Mucosa of gallbladder (tissue), 1 donor: ENCODE measurements at places on chromosomes 1 and 21. TPM values are rescaled to one million over a fixed set of nuclear protein-coding genes. Genes with fewer than 3 reads are reported as not detected.

Gene F13B
- 2.3 TPM for total RNA-seq

Gene LIN28A
- 1.4 TPM for total RNA-seq

- no peak for DNase-seq
These were observed 207.9 kb downstream of the PAPPA2 start for GRCh38 chr1:176670853-176671252.

GRCh38 chr1:15224259-15224869 is 22.7 kb upstream of the FHAD1 start:
- no peak for DNase-seq

- DNase-seq = no peak
These were observed at the start of gene HOOK1 for GRCh38 chr1:59814901-59815825. Gene HOOK1, plus strand, starts transcription at chr1:59814949. Its CDS starts 169 bp downstream, at chr1:59815118.

DNA sequence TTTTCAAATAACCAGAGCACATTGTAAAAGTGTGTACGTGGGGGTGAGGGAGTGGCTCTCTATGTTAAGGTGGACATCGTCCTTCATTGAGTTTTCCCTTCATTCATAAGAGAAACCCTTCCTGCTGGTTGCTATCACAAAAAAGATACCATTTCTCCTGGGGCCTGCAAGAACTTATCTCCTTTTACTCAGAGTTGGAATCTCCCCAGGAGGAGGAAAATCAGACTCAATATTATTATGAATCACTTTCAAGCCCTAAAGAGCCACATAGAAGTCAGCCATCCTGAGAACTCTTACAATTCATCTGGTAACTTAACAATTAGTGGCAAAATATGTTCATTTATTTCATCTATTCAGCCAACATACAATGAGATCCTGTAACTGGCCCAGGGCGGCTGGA is 27.1 kb upstream of the TGFBR3 start:
- no peak for DNase-seq

- no peak for DNase-seq
These were observed 17.1 kb upstream of the PARP1 start for GRCh38 chr1:226425004-226425378.

GRCh38 chr1:93694039-93694438 is 12.4 kb upstream of the BCAR3 start:
- no peak for DNase-seq

DNA sequence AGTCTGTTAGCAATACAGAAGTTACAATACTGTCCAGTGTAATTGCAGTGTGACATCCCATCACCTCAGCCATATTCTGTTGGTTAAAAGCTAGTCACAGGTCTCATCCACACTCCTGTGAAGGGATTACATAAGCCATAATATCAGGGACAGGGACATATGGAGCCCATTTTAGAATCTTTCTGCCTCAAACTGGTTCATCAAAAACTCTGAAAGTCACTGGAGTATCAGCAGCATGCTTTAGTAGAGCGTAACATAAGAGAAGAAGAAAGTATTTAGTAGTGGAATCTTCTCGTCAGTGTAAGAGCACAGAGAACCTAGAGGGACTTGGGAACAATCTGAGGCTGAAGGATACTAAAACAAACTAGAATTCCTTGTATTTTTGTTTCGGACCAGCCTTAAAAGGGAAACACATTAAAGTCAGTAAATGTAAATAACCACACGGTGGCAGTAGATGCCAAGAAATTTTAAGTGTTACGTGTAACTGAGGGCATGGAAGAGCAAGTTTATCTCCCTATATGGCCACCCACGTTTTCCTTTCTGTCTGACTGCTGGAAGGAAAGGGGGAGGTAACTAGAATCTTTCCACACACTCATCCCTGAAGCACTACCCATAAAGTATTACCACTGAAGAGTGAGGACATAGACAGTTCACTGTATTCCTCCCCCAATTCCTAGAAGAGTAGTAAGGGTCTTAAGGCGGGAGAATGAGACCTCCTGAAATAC is 41.6 kb upstream of the AGL start:
- DNase-seq = peak; percentile 49

DNA sequence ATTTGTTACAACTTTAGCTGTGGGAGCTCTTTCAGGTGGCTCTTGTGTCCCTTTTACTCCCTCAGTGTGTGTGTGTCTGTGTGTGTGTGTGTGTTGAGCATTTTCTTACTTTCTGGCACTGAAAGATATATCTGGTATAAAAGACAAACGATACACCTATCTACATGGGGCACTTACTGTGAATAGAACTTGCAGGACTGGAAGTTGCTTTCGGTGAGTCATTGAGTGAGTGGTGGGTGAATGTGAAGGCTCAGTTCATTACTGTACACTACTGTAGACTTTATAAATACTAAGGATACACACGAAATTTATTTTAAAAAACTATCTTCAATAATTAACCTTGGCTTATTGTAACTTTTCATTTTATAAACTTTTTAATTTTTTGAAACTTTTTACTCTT is 38.7 kb downstream of the BTBD8 start:
- no peak for DNase-seq

DNA sequence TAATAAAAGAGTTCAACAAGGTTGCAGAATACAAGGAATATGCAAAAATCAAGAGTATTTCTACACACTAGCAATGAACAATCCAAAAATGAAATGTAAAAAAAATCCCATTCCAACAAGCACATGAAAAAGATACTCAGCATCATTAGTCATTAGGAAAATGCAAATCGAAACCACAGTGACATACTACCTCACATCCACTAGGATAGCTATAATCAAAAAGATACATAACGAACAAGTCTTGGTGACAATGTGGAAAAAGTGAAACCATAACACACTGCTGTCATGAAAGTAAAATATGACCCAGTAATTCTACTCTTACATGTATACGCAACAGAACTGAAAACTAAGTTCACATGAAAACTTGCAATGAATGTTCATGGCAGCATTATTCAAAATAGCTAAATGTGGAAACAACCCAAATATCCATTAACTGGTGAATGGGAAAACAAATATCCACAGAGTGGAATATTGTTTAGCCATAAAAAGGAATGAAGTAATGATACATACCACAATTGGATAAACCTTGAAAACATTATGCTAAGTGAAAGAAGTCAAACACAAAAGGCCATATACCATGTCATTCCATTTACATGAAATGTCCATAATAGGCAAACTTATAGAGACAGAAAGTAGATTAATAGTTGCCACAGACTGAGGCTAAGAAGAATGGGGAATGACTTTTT is 34.3 kb downstream of the PIK3R3 start:
- DNase-seq = no peak

GRCh38 chr1:188668083-188668482 is 1809.6 kb downstream of the BRINP3 start:
- DNase-seq = no peak

DNA sequence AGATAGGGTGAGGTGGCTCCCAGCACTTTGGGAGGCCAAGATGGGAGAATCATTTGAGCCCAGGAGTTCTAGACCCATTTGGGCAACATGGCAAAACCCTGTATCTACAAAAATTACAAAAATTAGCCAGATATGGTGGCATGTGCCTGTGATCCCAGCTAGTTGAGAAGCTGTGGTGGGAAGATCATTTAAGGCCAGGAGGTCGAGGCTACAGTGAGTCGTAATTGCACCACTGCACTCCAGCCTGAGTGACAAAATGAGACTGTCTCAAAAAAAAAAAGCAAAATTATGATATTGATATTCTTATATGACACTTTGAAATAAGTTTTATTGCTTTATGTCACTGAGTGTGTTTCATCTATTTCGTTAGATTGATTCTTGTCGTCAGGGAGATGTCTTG is 7.4 kb downstream of the ACADM start:
- DNase-seq = no peak

Gene ZSWIM5
- total RNA-seq = 4.4 TPM

DNA sequence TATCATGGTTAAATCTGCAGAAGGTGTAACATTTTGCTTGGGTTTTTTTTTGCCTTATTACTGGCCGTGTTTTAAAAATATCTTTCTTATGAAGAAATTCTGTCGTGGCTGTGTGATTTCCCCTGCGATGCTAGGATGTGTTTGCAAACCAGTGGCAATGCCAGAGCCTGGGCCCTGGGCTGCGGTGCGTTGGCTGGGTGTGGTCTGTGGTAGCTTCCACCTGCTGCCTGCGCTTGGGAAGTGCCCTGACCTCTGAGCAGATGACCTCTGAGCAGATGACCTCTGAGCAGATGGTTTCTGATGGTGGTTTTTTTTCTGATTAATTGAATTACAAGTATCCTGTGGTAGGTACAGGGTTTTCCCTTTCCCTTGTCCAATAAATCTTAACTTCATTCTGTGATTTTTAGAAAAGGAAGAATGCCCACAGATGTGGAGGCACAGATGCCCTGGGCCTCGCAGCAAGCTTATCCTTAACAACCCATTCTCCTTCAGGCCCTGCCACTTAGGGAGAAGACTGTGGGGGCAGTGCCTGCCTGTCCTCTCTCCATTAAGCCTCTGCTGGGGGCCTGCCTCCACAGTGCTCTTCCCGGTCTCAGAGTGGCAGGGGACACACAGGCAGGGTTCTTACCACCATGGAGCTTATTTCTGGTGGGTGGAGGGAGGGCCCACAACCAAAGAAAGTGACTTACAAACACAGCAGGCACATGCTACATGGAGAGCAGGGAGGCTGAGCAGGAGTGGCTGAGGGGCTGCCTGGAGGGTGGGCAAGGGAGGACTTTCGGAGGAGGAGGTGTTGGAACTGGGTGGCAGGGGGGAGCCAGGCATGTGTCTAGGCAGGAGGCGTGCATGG is 81.7 kb downstream of the PCBP3 start:
- DNase-seq = no peak

GRCh38 chr1:229266832-229267500 is 3.9 kb upstream of the RAB4A start:
- DNase-seq = no peak

GRCh38 chr1:48466594-48466993 is 5.4 kb downstream of the SPATA6 start:
- no peak for DNase-seq

Gene TNFRSF4
- total RNA-seq = 2.6 TPM

DNA sequence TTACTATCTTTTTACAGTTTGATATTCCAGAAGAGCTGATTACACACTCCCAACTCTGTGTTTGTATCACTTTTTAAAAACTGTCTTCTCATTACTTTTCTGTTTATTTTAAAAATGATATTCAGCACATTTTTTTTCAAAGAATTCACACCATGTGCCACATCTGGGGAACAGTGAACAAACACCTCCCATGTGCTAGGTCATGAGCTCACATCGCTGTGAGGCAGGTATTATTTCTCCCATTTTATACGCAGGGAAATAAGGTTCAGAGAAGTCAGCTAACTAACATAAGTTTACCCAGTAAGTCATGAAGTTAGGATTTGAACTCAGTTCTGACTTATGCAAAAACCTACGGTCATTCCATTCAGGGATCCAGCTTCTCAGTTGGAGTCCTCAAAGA is 44.9 kb downstream of the S1PR1 start:
- no peak for DNase-seq

Gene ACOT11
- total RNA-seq = 38.1 TPM

GRCh38 chr1:115293899-115294298 is 44.1 kb downstream of the NGF start:
- DNase-seq = no peak

Gene TPTE
- not detected for total RNA-seq

DNA sequence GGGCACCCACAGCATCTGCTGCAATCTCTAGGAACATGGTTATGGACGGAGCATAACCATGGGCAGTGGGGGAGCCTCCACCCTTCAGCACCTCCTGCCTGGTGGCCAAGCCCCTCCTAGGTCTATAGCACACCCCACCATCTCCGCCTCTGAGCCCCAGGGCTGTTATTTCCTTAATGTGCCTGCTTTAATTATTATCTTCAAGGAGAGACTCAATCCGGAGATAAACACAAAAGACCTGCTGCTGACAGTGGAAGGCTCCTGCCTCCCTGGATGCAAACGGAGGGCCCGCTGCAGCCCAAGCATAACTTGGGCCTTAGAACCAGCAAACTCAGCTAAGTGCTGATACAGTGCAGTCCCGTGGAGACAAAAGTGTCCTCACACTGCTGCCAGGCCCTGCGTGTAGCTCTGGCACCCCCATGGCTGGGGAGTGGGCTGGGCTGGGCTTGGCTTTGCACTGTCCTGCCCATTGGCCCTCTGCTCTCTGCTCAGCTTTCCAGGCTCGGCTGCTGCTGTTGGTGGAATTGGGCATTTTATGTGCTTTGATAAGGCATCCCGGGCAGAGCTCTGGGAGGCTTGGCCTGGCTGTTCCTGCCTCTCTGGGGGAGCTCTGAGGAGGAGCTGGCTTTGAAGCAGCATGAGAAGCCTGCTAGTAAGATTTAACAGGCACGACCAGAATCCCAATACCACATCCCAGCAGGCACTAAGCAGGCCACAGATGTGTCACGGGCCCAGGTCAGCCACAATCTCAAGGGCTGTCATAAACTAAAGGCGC is 620.2 kb downstream of the PTPRU start:
- DNase-seq = no peak

DNA sequence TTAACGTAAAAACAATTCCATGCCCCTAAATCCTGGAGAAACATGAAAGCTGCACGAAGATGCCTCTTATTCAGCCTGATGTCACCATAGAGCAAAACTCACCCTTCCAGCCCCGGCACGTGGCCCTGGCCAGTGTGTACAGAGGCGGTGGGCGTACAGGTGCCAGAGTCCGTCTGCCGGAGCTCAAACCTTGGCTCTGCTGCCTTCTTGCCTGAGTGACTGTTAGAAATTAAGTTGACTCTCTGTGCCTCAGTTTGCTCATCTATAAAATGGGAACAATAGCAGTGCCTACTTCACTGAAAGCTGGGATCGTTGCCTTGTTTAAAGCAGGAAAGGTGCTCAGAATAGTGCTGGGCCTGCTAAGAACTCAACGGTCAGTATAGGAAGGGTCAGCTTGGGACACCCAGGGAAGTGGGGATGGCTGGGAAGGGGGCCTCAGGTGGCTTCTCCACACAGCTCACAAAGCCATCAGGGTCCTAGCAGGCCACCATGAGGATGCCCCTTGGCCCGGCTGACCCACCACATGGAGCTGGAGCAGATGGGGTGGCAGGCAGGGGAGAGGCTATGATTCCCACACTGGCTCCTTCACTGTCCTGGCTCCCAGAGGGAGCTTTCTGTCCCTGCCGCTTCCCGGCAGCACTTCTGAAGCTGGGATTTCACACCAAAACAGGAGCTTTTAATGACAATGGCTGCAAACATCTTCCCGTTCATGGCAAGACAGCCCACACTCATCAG is 237.2 kb downstream of the NPHP4 start:
- DNase-seq = no peak

Gene CFHR2
- total RNA-seq = not detected

DNA sequence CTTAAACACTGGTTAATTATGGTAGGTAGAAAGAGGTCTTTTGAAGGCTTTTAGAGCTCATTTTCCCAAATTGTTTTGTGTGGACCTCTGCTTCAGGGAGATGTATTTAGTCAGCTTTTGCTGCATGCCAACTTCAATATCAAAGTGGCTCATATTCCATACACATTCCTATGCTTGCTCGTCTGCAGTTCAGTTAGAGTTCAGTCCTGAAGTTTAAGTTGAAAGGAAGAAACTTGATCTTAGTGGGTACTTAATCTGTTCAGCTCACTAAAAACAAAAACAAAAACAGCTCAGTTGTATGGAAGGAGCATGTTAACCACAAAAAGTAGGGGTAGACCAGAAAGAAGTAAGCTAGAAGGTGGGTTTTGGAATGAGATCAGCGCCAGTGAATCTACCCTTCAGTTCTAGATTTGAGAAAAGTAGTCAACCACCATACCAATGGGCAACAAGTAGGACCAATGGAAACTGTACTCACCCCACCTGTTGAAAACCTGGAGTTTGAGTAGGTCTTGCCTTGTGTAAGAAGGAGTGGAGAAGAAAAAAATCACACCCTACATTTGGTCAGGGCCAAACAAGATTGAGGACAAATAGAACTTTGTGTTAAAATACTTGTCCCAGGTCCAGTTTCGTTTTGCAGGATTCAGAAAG is 58.0 kb downstream of the LEPR start:
- DNase-seq = no peak

- DNase-seq = peak; percentile 80
These were observed at the start of gene ARHGAP29 for GRCh38 chr1:94237291-94238226. Gene ARHGAP29, minus strand, starts transcription at chr1:94237584. Its CDS starts 5,973 bp downstream, at chr1:94231611.
